Cardiac atrium fibroblast (primary cell): ENCODE measurements at places on chromosomes 12 and 14. TPM values are rescaled to one million over a fixed set of nuclear protein-coding genes. Genes with fewer than 3 reads are reported as not detected.

Gene JDP2
- 95.1 and 122 TPM in 2 replicates for total RNA-seq

Gene HOMEZ
- 8.4 and 10.5 TPM in 2 replicates for total RNA-seq

Gene TGM1
- 0.16 and 0.72 TPM in 2 replicates for total RNA-seq

Gene LBHD2
- not detected in 2 replicates for total RNA-seq

Gene P2RX7
- total RNA-seq: not detected in 2 replicates

Gene LTBP2
- 27.1 and 31.6 TPM in 2 replicates for total RNA-seq

Gene TAS2R31
- 0.54 and 0.81 TPM in 2 replicates for total RNA-seq

Gene KRT73
- total RNA-seq: not detected in 2 replicates

Gene CLMN
- 0.81 and 7.2 TPM in 2 replicates for total RNA-seq

Gene DIO3
- total RNA-seq: not detected in 2 replicates

Gene DDX24
- total RNA-seq: 91.5 and 96.1 TPM in 2 replicates

Gene NUDT14
- total RNA-seq: 5.7 and 9.6 TPM in 2 replicates

Gene ING4
- total RNA-seq: 20.8 and 26.9 TPM in 2 replicates

Gene CELA1
- not detected in 2 replicates for total RNA-seq

Gene LRP1
- total RNA-seq: 236 and 285 TPM in 2 replicates

Gene SRRM4
- not detected in 2 replicates for total RNA-seq

Gene TBC1D30
- total RNA-seq: under 0.01 and 2.0 TPM in 2 replicates

Gene PROX2
- total RNA-seq: not detected in 2 replicates

Gene CDH24
- total RNA-seq: 3.2 and 4.1 TPM in 2 replicates

Gene OTOGL
- total RNA-seq: 0.81 and 1.1 TPM in 2 replicates

Gene SAMD15
- total RNA-seq: 1.1 TPM in 2 replicates

Gene NTN4
- 60.3 and 71.1 TPM in 2 replicates for total RNA-seq

Gene FBLN5
- total RNA-seq: 58.3 and 74.8 TPM in 2 replicates

Gene GYS2
- total RNA-seq: not detected in 2 replicates

Gene FITM1
- 0.32 TPM in 1 of 2 replicates, not detected in the other for total RNA-seq

Gene LRIG3
- total RNA-seq: 4.0 and 15.1 TPM in 2 replicates

Gene KRT1
- not detected in 2 replicates for total RNA-seq

Gene SYCP3
- not detected in 2 replicates for total RNA-seq

Gene CLEC4C
- total RNA-seq: not detected in 2 replicates

Gene NRIP2
- not detected in 2 replicates for total RNA-seq

Gene DBX2
- total RNA-seq: not detected in 2 replicates

Gene POTEM
- total RNA-seq: not detected in 2 replicates

Gene PIANP
- total RNA-seq: not detected in 2 replicates

Gene LRTM2
- total RNA-seq: not detected in 2 replicates

Gene RAB15
- total RNA-seq: 7.0 and 7.6 TPM in 2 replicates

Gene TMEM121
- total RNA-seq: 6.2 and 9.4 TPM in 2 replicates

Gene NT5DC3
- total RNA-seq: 2.3 and 4.5 TPM in 2 replicates

Gene RNASE3
- total RNA-seq: not detected in 2 replicates

Gene GARIN6
- total RNA-seq: not detected in 2 replicates

Gene DLGAP5
- 5.4 and 7.8 TPM in 2 replicates for total RNA-seq

Gene TPH2
- total RNA-seq: not detected in 2 replicates

Gene TDP1
- 8.6 and 14.1 TPM in 2 replicates for total RNA-seq

Gene SIRT4
- total RNA-seq: 1.1 TPM in 2 replicates

Gene MGST1
- 261 and 327 TPM in 2 replicates for total RNA-seq

Gene ATXN2
- total RNA-seq: 13.5 and 22.5 TPM in 2 replicates

Gene MMP14
- 238 and 248 TPM in 2 replicates for total RNA-seq

Gene OTUB2
- total RNA-seq: 1.5 and 2.3 TPM in 2 replicates

Gene MYL6
- 2,267 and 2,694 TPM in 2 replicates for total RNA-seq

Gene COL2A1
- total RNA-seq: not detected in 2 replicates

Gene PRPH
- 1.3 TPM in 1 of 2 replicates, not detected in the other for total RNA-seq

Gene SLC17A8
- not detected in 2 replicates for total RNA-seq

Gene APAF1
- 12.1 and 19.8 TPM in 2 replicates for total RNA-seq

Gene ASB2
- not detected in 2 replicates for total RNA-seq
